M059J (cell line): ENCODE measurements at places on chromosomes 3 and 15.

- no peak for DNase-seq
These were observed 540.1 kb downstream of the NR2F2 start for GRCh38 chr15:96870580-96870979.

DNA sequence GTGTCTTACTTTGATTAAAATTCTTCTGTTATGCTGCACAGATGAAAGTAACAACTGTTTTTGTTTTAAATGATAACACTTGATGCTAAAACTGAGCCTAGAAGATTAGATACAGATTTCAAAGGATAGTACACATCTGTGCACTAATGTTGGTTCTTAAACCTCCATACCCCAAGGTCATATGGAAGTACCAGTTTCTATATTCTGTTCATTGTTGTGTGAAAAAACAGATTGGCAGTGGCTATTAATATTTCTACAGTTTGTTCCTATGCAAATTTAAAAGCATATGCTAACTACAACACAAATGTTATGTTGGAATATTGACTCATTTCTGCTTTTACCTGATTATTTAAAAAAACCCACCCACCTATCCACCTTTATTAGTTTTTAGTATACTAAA lies 32.0 kb upstream of the GBE1 start:
- DNase-seq: no peak

GRCh38 chr15:92385096-92385495 lies 8.6 kb upstream of the ST8SIA2 start:
- DNase-seq: peak; percentile 86

DNA sequence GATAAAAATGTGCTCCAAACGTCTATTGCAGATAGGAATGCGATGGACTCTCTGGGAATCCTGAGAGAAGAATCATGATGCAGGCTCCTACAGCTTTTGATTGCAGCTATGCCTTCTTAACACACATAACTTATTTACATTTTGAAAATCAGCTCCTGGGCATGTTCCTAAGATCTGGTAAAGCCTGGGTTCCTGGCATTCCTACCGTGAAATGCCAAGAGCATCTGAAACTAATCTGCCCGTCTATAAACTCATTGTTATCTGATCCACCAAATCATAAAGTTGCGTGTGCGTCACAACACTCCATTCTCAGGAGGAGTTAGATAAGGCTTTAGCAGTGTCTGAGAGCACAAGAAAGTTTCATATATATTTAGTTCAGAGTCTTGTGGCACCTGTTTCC lies 79.0 kb upstream of the VGLL3 start:
- DNase-seq: peak; percentile 60

DNA sequence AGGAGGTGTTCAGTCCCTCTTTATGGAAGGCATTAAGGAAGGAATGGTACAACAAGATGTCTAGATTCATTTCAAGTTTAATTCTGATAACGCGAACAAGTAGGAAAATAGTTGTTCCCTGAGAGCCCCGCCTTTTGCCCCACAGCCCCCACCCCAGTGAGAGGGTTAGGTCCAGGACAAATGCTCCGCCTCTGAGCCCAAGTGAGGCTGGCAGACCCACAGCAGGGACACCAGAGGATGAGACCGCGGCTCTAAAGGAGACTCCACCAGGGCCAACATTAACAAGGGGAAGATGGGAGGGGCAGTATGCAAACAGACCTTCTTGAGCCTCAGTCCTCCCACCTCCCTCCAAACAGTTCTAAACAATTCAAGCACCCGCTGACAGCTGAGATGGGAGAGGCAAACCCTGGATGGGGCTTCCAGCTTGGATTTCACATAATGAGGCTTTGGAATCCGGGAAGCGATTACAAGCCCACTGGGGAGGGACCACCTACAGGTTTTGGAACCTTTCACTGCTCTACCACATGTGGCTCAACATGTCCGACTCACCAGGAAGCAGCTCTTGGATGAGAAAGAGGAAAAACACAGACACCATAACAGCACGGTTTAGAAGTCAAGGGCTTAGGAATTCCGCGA lies 42.9 kb upstream of the IREB2 start:
- no peak for DNase-seq

- DNase-seq: peak; percentile 70
These were observed 7.4 kb upstream of the SH3BP5 start for GRCh38 chr3:15339786-15340215.

GRCh38 chr3:174110761-174111160 lies 713.2 kb downstream of the NLGN1 start:
- DNase-seq: no peak

- peak; percentile 73 for DNase-seq
These were observed 9.1 kb upstream of the AVEN start for GRCh38 chr15:34047893-34048775.

DNA sequence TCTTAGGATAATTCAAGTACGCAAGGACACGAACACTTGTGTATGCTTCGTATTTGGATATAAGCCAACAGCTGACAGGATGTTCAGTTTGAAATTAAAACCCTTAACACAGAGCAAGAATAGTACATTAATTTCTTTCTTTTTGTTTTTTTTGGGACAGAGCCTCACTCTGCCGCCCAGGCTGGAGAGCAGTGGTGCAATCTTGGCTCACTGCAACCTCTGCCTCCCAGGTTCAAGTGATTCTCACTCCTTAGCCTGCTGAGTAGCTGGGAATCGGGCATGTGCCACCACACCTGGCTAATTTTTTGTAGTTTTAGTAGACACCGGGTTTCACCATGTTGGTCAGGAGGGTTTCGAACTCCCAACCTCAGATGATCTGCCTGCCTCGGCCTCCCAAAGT lies 32.4 kb downstream of the TOMM70 start:
- DNase-seq: no peak

- DNase-seq: peak; percentile 96
These were observed 45.6 kb downstream of the LRTM1 start for GRCh38 chr3:54882129-54882833.

GRCh38 chr3:58064923-58065638 lies 56.9 kb downstream of the FLNB start:
- DNase-seq: no peak

GRCh38 chr3:64484289-64484992 lies 203.4 kb downstream of the ADAMTS9 start:
- DNase-seq: peak; percentile 64

- DNase-seq: no peak
These were observed 14.1 kb upstream of the TMEM115 start for GRCh38 chr3:50373146-50374051.

DNA sequence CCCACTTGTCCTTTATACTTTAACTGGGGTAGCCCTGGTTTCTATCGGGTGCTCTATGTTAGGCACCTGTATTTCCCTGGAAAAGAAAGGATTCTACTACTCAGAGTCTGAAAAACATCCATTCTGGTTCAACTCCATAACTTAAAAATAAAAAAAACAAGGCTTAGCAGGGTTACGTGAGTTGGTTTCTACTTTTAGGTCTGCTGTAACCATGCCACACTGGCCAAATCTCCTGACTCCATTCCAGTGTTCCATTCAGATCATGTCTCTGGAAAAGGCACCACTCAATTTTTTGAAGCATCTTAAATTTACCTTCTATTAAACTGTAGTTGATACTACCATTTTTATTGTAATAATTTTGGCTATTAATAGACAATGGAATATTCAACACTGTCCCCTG lies 62.1 kb downstream of the CAPN3 start:
- DNase-seq: no peak

DNA sequence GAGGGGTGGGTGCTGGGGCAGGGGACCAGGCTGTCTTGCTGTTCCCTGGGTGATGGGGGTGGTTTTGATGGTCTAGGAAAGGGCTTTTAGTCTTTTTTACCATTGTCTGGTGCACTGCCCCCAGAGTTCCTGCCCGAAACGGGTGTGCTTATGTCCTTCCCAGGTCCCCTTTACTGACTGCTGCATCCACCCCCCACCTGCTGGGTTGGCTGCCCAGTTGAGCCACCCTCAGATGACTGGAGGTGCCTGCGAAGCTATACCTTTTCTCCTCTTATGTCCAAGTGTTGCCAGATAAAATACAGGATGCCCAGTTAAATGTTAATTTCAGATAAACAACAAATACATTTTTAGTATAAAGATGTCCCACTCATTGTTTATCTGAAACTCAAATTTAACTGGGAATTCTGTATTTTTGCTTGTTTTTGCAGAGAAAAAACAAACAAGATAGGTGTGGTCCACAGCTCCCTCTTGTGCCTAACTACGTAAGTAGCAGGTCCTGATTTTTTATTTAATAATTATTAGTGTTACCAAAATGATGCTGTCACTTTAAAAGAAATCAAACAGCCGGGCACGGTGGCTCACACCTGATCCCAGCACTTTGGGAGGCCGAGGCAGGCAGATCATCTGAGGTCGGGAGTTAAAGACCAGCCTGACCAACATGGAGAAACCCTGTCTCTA lies 6.1 kb upstream of the RPP14 start:
- peak; percentile 31 for DNase-seq

DNA sequence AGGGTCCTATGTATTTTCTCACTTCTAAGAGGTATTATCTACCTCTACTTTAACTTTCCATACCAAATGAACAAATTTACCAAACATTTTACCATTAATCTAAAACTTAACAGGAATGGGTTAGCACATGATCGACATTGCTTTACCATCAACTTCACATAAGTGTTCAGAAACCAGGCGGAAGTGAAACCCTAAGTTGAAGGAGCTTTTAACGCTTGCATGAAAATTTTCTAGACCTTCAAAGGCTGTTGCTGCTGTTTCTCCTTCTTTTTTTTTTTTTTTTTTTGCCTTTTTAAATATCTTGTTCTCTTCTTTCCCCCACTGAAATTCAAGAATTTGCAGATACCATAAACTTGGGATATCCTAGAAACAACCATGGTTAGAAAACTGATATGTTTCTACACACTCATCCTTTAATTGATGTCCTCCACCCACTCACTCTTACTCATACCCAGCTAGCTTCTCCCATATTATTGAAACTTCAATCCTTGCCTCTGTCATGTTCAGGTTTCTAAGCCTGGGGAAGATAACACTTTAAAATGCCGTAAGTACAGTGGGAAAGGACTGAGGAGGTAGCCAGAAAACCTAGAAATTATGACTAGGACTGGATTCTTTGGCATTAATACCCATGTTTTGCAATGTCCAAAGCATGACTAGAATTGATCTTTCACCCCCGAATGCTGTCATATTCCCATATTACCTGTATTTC lies 24.7 kb downstream of the MYO5A start:
- no peak for DNase-seq

DNA sequence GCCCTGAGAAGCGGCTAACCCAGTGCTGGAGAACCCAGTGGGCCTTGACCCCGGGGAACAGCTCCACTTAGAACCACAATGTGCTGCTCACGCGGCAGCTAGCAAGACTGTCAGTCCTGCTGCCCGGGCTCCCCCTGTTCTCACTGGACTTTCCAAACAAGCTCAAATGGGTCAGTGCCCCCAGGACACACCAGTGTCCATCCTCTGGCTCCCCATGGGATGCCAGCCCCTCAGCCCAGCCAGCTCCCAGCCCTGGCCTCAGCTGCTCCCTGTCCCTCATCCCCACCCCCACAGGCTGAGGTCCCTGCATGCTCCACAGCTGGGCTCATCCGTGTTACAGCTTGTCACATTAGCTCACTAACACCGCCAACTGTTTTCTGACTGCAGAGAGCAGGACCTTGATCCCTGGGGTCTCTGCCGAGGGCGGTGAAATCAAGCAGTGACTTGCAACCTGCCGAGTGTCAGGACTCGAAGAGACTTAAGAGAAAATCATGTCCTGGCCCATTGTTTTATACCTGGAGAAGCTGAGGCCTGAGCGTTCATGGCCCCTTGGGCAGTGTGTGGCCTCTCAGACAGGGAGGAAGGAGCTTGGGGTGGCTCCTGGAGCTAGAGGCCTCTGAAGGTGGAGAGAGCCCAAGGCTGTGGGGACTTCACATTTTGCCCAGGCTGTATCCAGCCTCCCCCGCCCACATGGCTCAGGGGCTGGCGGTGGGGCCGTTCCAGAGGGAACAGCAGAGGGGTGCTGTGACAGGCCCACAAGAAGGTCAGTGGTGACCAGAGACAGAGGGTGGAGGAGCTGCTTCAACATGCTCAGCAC lies 157.5 kb downstream of the MEGF11 start:
- no peak for DNase-seq

DNA sequence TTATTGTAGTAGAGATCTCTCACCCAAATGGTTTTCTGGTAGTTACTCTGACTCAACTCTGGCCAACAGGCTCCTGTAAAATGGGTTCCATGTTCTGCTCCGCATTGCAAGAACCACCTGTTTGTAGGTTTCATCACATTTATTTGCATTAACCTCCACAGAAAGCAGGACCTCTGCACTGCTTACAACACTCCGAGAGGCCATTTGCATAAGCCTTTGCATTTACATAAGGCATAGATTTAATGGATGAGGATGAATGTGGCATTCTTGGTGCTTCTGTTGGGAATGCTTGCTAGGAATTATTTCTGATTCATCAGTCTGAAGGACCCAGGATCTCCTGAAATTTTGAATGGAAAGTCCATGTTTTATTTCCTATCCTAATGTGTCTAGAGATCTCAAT lies 320.1 kb downstream of the ZNF621 start:
- no peak for DNase-seq
